ENCODE measurements at places on chromosomes 13 and 19.

DNA sequence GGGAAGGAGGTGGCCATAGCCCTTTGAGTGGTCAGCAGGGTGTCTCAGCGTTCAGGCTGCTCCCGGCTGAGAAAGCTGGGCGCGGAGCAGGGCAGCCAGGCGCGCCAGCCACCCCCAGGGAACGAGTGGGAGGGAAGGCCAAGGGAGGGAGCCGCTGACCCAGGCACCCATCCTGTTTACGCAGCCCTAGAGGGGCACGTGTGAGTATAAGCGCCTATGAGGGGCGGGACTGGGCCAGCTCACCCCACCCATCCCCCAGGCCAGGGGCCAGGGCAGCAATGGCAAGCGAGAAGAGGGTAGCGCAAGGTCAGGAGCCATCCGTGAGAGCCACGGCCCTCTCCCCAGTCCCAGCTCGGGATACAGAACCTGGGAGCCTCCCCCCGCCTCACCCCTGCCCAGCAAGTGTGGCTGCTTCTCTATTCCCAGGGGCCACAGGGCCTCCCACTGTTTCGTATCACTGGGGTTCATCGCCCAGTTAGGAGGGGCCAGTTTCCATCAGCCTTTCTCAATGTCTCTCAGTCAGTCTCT is 897 bp upstream of the DMKN start:
- DNase-seq, result no peak

- no peak for DNase-seq
Observed at GRCh38 chr19:50159078-50159477, 4.0 kb downstream of the IZUMO2 start.

DNA sequence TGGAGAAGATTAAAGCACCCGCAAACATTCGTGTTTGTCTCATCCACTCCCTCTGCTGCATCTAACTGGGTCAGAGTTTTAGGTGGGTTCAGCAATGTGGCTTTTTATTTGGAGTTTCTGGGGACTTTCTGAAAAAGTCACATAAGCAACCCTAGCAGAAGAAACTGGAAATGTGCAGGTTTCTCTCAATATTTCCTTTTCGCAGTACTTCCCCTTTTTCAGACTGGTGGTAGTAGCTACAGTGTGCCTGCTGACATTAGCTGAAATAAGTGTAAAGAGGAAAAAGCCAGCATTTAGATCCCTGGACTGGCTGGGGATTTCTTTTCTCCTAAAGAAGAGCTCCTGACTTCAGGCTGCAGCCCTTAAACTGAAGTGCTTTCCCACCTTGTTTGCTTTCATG is 15.9 kb upstream of the OLFM4 start:
- DNase-seq, result no peak

- DNase-seq, result no peak
Observed at GRCh38 chr19:42229855-42230351, 9.8 kb downstream of the ZNF526 start.

DNA sequence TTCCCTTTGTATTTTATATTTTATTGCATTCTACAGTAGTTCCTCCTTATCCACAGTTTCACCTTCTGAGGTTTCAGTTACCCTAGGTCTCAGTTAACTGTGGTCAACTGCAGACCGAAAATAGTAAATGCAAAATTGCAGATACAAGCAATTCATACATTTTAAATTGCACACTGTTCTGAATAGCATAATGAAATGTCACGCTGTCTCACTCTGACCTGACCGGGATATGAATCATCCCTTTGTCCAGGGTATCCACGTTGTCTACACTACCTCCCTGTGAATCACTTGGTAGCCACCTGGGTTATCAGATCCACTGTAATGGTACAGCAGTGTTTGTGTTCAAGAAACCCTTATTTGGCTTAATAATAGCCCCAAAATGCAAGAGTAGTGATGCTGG is 325.0 kb downstream of the DNAJC15 start:
- no peak for DNase-seq

GRCh38 chr19:47680858-47681332 is 32.3 kb upstream of the EHD2 start:
- DNase-seq, result no peak

DNA sequence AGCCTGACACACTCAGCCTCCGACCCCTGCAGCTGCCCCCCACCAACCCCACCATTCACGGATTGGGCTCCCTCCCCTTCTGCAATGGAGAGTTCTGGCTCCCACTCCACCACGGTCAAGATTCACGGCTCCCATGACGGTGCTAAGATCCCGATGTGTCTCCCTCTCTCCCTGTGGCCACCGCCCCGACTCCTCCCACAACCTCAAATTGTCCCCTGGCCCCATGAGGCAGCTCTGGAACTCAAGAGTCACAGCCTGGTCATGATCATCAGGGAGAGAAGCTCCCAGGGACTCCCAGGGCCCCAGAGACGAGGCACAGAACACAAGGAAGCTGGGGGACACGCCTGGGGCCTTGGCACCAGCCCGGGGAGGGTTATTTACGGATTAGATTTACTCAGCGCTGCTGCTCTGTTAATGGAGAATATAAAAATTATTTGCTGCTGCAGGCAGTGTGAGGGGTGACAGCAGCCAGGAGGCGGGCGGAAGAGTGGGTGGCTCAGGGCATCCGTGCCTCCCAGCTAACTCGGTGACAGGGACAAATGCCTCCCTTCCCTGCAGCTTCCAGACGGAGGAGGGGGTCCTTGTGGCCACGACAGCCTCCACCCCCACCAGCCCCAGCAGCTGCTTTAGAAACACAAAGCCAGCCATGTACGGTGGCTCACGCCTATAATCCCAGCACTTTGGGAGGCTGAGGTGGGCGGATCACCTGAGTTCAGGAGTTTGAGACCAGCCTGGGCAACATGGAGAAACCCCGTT is 184.2 kb downstream of the PTPRS start:
- DNase-seq, result no peak
